Urothelium cell line (cell line): ENCODE measurements at places on chromosomes 4 and X.

DNA sequence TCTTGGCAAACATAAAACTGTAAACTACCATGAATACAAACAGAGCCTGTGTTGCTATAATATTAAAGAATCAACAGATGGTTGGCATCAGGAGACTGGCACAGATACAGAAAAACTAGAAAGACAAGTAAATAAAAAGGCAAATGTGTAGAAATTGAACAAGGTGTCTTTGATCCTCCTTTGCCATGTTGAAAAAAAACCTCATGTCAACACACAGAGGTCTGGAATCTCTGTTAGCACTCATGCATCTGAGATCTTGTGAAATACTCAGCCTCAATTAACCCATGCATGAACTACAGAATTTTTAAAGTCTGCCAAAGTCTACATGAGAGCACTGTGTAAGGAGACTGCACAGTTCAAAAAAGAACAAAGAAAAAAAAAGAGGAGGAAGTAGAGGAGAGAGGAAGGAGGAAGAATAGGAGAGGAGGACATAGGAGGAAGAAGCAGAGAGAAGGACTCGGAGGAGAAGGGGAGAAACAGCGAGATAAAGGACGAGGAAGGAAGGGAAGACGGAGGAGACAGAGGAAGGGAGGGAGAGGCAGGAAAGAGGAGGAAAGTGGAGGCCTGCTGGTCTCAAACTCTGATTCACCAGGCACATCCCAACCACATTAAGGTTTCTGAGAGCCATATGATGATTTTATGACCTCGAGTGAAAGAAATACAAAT is 52.8 kb downstream of the PRDM5 start:
- DNase-seq, result no peak

GRCh38 chr4:108555701-108556100 is 64.7 kb upstream of the RPL34 start:
- no peak for DNase-seq

- DNase-seq, result no peak
Measured at GRCh38 chr4:138184886-138185285, 57.3 kb downstream of the SLC7A11 start.

DNA sequence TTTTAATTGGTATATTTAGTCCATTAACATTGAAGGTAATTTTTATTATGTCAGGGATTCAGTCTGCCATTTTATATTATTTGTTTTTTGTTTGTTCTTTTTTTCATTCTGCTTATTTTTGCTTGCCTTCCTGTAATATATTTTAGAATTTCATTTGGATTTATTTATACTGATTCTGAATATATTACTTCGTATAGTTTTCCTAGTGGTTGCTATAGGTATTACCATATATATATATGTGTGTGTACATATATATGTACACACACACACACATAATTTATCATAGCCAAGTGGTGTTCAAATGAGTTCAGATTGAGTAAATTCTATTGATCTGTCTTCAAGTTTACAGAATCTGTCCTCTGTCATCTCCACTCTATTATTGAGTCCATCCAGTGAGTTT is 11.2 kb downstream of the CITED1 start:
- DNase-seq, result no peak

GRCh38 chr4:164803702-164804101 is 49.8 kb downstream of the SMIM31 start:
- no peak for DNase-seq

- DNase-seq, result no peak
Measured at GRCh38 chr4:6983544-6984142, 59.5 kb upstream of the TADA2B start.
